ENCODE measurements at places on chromosomes 3 and 15. TPM values are rescaled to one million over a fixed set of nuclear protein-coding genes. Genes with fewer than 3 reads are reported as not detected.
A peak's percentile ranks its signal among the peaks of the same experiment; 100 is the strongest.

Gene FGF7
- not detected for polyA plus RNA-seq

Gene KLF15
- polyA plus RNA-seq: 0.04 TPM

Gene BOC
- polyA plus RNA-seq: 9.3 TPM

Gene NGRN
- 54.9 TPM for polyA plus RNA-seq

Gene AGBL1
- not detected for polyA plus RNA-seq

Gene TM4SF1
- polyA plus RNA-seq: 375 TPM

Gene FAM81A
- polyA plus RNA-seq: 0.50 TPM

Gene NME9
- polyA plus RNA-seq: not detected

Gene NAA80
- 9.4 TPM for polyA plus RNA-seq

DNA sequence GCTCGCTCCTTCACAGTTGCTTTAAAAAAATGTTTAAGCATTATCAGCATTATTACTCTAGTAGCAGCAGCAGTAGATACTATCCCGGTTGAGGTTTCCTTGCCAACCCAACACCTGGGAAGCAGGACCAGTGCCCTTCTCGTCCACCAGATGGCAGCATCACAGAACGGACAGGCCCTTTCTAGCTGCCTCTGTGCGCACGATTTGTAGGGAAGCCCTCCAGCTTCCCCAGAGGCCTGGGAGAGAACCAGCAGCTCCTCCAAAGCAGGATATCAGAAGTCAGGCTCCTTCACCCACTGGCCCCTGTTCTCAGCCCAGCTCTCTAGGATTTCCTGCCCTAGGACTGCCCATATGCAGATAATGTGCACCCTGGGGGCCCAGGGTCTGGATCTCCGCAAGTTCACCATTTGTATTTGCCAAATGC is 16.8 kb upstream of the ESYT3 start:
- no peak overlapping the region for H3K4me3 ChIP-seq
- no peaks in the 10 kb centered on the region for H3K4me1 ChIP-seq
- DNase-seq: peak; percentile 38
- no peaks in the 10 kb centered on the region for H3K36me3 ChIP-seq

- no peaks in the 10 kb centered on the region for H3K27me3 ChIP-seq
- no peaks in the 10 kb centered on the region for H3K36me3 ChIP-seq
- no peak for DNase-seq
- no peaks in the 10 kb centered on the region for H3K4me1 ChIP-seq
- H3K4me3 ChIP-seq: no peak overlapping the region
Measured at GRCh38 chr3:94070341-94070911, 7.6 kb downstream of the NSUN3 start.

- no peaks in the 10 kb centered on the region for H3K27me3 ChIP-seq
- peaks cover 2% of the 10 kb centered on the region for H3K36me3 ChIP-seq
- H3K4me3 ChIP-seq: peak within 1 kb of the TSS; percentile 70
Measured at GRCh38 chr3:119240591-119241434, at the start of gene B4GALT4. TSS of gene B4GALT4 (minus strand) at chr3:119240878. CDS start at chr3:119230099, 10,779 bp downstream.

GRCh38 chr15:25695875-25696760 is 167.0 kb downstream of the ATP10A start:
- no peak for DNase-seq
- H3K27me3 ChIP-seq: no peaks in the 10 kb centered on the region
- no peak overlapping the region for H3K4me3 ChIP-seq
- H3K36me3 ChIP-seq: no peaks in the 10 kb centered on the region
- no peaks in the 10 kb centered on the region for H3K4me1 ChIP-seq
- H3K27ac ChIP-seq: no peak overlapping the region

- DNase-seq: no peak
- peaks cover 18% of the 10 kb centered on the region for H3K4me1 ChIP-seq
- H3K27ac ChIP-seq: no peak overlapping the region
- H3K27me3 ChIP-seq: peaks cover 11% of the 10 kb centered on the region
- no peaks in the 10 kb centered on the region for H3K36me3 ChIP-seq
Measured at GRCh38 chr3:136817448-136817847, 1.5 kb upstream of the SLC35G2 start.

GRCh38 chr3:62371720-62372591 is 1.4 kb downstream of the FEZF2 start:
- DNase-seq: no peak
- H3K27ac ChIP-seq: no peak overlapping the region
- peaks cover 99% of the 10 kb centered on the region for H3K27me3 ChIP-seq
- H3K4me3 ChIP-seq: no peak overlapping the region
- no peaks in the 10 kb centered on the region for H3K4me1 ChIP-seq
- H3K36me3 ChIP-seq: no peaks in the 10 kb centered on the region

DNA sequence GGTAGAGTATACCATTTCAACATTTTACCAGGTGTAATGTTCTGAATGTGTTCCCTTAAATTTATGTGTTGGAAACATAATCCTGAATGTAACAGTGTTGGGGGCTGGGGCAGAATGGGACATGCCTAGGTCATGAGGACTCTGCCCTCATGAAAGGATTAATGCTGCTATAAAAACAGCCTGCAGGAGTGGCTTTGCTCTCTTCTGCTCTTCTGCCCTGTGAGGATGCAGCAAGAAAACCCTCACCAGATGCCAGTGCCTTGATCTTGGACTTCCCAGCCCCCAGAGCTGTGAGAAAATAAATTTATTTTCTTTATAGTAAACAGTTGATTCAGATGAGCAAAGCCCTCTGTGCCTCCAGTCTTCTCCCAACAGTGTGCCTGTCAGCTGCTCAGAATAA is 326.0 kb upstream of the ONECUT1 start:
- H3K4me3 ChIP-seq: no peak overlapping the region
- no peaks in the 10 kb centered on the region for H3K36me3 ChIP-seq
- H3K4me1 ChIP-seq: no peaks in the 10 kb centered on the region

GRCh38 chr3:94402126-94402525 is 339.3 kb downstream of the NSUN3 start:
- H3K36me3 ChIP-seq: no peaks in the 10 kb centered on the region
- no peak for DNase-seq
- H3K27ac ChIP-seq: no peak overlapping the region
- no peak overlapping the region for H3K4me3 ChIP-seq
- H3K4me1 ChIP-seq: peaks cover 3% of the 10 kb centered on the region

- no peaks in the 10 kb centered on the region for H3K36me3 ChIP-seq
- H3K4me1 ChIP-seq: no peaks in the 10 kb centered on the region
- no peak overlapping the region for H3K27ac ChIP-seq
- DNase-seq: no peak
- H3K4me3 ChIP-seq: no peak overlapping the region
Measured at GRCh38 chr3:140449413-140450256, 228.2 kb upstream of the TRIM42 start.

- peaks cover 43% of the 10 kb centered on the region for H3K4me1 ChIP-seq
- no peak overlapping the region for H3K4me3 ChIP-seq
- no peak for DNase-seq
- peaks cover 10% of the 10 kb centered on the region for H3K36me3 ChIP-seq
- no peaks in the 10 kb centered on the region for H3K27me3 ChIP-seq
Measured at GRCh38 chr3:9914559-9915253, 2.2 kb upstream of the IL17RC start.

GRCh38 chr3:169348929-169349621 is 314.4 kb downstream of the MECOM start:
- H3K4me3 ChIP-seq: no peak overlapping the region
- DNase-seq: peak; percentile 45
- peak overlapping the region; percentile 88 for H3K27ac ChIP-seq
- H3K27me3 ChIP-seq: no peaks in the 10 kb centered on the region
- no peaks in the 10 kb centered on the region for H3K36me3 ChIP-seq
- peaks cover 32% of the 10 kb centered on the region for H3K4me1 ChIP-seq

- H3K36me3 ChIP-seq: no peaks in the 10 kb centered on the region
- peak; percentile 65 for DNase-seq
- no peak overlapping the region for H3K4me3 ChIP-seq
- peak overlapping the region; percentile 47 for H3K27ac ChIP-seq
- H3K27me3 ChIP-seq: no peaks in the 10 kb centered on the region
Measured at GRCh38 chr3:56884387-56884786, 82.6 kb upstream of the ARHGEF3 start.

DNA sequence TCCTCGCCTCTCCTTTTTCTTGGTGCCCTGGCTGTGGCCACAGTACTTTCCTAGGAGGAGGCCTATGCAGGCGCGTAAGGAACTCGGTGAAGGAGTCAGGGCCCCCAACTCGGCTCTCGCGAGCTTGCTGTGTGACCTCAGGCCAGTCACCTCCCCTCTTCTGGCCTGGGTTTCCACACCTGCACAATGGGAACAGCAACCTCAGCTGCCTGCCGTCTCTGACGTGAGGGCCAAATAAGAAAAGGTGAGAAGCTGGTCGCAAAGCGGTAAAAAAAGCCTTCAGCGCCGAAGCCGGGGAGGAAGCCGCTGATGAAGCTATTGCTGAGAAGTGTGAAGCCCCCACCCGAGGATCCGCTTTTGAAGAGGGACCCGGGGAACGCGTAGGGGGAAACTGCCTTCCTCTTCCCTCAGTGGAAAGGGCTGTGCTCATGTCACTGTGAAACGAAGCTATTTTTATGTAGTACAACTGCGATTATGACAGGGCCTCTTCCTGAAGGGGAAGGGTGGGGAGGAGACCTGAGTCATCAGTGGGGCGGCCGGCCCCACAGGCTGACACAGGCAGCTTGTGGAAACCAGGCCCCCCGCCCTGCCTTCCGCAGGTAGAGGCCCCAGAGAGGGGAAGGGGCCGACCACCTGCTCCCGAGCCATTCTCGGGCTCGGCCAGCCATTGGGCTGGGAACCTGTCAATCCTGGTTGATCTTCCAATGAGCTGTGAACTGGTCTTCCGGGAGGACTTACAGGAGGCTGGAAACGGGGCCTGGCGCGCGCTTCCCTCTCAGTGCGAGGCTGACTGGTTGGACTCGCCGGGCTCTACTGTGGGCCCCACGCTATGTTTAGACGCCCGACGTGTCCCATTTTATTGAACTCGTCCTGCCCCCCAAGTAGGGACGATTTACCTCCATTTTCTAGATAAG is 18.0 kb upstream of the ANKDD1A start:
- H3K36me3 ChIP-seq: no peaks in the 10 kb centered on the region
- H3K4me1 ChIP-seq: peaks cover 34% of the 10 kb centered on the region
- peak overlapping the region; percentile 78 for H3K27ac ChIP-seq

DNA sequence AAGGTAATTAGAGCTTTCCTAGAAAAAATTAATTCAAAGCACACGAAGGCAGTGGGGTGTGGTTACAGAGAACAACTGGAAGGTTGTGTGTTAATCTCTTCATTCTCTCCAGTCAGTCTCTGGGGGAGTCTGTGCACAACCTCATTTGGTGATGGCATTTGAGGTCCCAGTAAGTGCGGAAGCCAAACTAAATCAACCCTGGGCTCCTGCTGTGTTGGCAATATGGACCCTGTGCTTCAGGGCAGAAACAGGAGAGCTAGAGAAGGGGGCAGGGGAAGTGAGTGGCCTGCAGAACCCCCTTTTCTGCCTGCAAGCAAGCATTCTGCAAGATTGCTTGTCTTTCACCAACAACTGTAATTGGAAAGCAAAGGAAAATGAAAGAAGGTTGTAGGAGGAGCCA is 195.9 kb upstream of the ST8SIA2 start:
- H3K27ac ChIP-seq: no peak overlapping the region
- no peak for DNase-seq
- no peak overlapping the region for H3K4me3 ChIP-seq
- no peaks in the 10 kb centered on the region for H3K4me1 ChIP-seq

DNA sequence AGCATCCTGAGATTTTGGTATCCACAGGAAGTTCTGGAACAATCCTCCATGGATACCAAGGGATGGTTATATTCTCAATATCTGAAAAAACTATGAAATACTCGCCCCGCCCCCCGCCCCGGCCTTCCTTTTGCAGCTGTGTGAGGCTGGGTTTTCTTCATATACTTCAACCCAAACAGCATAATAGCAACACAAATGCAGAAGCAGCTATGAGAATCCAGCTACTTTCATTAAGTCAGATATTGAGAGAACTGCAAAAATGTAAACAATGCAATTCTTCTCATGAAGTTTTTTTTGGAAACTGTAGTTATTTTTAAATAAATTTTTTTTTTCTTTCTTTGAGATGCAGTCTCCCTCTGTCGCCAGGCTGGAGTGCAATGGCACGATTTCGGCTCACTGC is 10.9 kb upstream of the IDH2 start:
- no peak for DNase-seq
- no peak overlapping the region for H3K27ac ChIP-seq
- no peak overlapping the region for H3K4me3 ChIP-seq

GRCh38 chr3:71050538-71051258 is 532.8 kb downstream of the FOXP1 start:
- peaks cover 2% of the 10 kb centered on the region for H3K36me3 ChIP-seq
- no peak overlapping the region for H3K4me3 ChIP-seq
- DNase-seq: no peak
- peaks cover 4% of the 10 kb centered on the region for H3K4me1 ChIP-seq
- H3K27me3 ChIP-seq: no peaks in the 10 kb centered on the region

DNA sequence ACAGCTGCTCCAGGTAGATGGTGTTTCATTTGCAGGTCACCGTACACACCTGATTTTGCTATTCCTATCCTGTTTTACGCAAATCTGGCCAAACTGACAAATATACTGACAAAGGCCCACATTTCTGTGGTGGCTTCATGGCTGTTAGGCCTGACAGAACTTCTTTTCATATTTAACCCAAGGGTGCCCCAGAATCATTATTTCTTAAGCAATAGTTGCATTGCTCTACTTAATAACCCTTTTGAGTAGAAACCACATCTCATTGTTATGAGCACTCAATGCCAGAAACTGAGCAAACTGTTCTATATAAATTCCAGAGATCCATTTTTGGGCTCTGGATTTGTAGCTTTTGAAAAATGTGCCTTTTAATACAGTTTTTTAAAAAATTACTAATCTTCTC is 19.4 kb downstream of the ASTE1 start:
- no peak overlapping the region for H3K4me3 ChIP-seq
- no peak overlapping the region for H3K27ac ChIP-seq
- H3K4me1 ChIP-seq: no peaks in the 10 kb centered on the region

- no peak overlapping the region for H3K27ac ChIP-seq
- H3K4me3 ChIP-seq: no peak overlapping the region
- H3K36me3 ChIP-seq: no peaks in the 10 kb centered on the region
- H3K27me3 ChIP-seq: no peaks in the 10 kb centered on the region
- H3K4me1 ChIP-seq: no peaks in the 10 kb centered on the region
- DNase-seq: no peak
Measured at GRCh38 chr3:104323226-104323625, 1043.5 kb upstream of the ALCAM start.

- H3K27me3 ChIP-seq: no peaks in the 10 kb centered on the region
- H3K27ac ChIP-seq: no peak overlapping the region
- no peak for DNase-seq
- H3K36me3 ChIP-seq: no peaks in the 10 kb centered on the region
- no peaks in the 10 kb centered on the region for H3K4me1 ChIP-seq
Measured at GRCh38 chr15:90294601-90295269, 29.3 kb downstream of the NGRN start.

GRCh38 chr3:186022931-186023330 is 85.1 kb upstream of the TRA2B start:
- H3K27ac ChIP-seq: no peak overlapping the region
- no peaks in the 10 kb centered on the region for H3K36me3 ChIP-seq
- H3K27me3 ChIP-seq: no peaks in the 10 kb centered on the region
- no peaks in the 10 kb centered on the region for H3K4me1 ChIP-seq

GRCh38 chr3:187802928-187803259 is 57.6 kb upstream of the BCL6 start:
- H3K27me3 ChIP-seq: no peaks in the 10 kb centered on the region
- no peak for DNase-seq
- H3K4me1 ChIP-seq: peaks cover 8% of the 10 kb centered on the region

Data from keratinocyte (primary cell).